HCEC 1CT (cell line): ENCODE measurements at places on chromosomes 2 and 18.
A peak's percentile ranks its signal among the peaks of the same experiment; 100 is the strongest.

GRCh38 chr2:37350034-37350433 is 5.6 kb downstream of the QPCT start:
- DNase-seq: no peak

DNA sequence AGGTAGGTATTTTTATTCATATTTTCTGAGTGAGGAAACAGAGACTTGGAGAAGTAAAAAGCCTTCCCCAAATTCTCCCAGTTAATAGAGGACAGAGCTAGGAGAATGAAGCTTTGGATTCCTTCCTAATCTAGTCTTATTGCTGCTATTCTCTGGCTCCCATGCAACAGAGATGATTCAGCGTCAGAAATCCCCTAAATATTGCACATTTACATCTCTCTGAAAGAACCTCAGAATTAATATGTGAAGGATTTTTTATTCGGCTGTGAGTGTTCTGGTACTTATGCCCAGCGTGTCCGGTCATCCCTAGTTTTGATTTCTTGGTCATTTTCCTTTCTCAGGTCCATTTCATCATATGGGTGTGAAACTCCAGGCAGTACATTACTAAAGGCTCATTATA is 91.2 kb upstream of the SESTD1 start:
- DNase-seq: no peak

- no peak for DNase-seq
Measured at GRCh38 chr18:50334546-50335152, 40.2 kb upstream of the SKA1 start.

GRCh38 chr2:8849327-8849726 is 11.9 kb upstream of the KIDINS220 start:
- peak; percentile 25 for DNase-seq

DNA sequence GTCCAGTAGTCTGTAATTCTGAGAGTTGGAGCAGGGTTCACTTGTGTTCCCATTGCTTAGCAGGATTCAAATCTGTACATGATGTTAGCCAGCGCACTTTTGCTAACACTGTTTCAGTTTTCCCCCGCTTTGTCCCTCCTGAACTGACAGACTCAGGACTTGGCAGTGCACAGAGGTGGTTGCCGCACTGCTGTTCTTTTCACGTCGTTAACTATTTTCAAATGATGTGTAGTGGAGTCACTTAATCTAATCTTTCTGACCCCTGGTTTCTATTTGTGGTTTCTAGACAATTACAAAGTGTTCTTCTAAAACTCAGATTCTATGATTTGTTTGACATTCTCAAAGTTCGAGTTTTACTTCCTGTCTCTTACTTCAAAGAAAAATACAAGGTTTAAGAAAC is 234.5 kb downstream of the RBM43 start:
- DNase-seq: no peak

DNA sequence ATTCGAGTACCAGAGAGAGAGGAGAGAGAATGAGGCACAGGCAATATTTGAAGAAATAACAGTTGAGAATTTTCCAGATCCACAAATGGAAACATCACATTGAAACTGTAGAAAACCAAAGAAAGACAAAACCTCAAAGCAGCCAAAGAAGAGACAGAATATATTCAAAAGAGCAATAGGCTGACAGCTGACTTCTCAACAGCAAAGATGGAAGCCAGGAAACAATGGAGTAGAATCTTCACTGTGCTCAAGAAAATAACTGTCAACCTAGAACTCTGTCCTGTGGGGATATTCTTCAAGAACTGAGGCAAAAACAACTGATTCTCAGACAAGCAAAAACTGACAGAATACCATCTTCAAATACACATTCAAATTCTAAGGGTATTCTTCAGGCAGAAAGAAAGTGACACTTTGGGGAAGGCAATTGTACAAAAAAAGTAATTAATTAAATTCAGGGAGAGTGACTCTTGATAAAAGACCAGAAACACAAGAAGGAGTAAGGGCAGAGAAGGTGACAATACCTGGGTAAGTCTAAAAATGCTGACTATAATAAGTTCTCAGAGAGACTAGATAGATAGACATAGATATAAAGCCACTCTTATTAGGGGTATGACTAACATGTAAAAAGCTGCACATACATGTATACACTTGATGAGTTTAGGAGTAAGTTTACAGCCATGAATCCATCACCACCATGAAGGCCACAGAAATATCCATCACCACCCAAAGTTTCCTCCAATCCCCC is 25.6 kb downstream of the ANKMY1 start:
- no peak for DNase-seq

GRCh38 chr2:120246546-120247300 is 5.9 kb upstream of the RALB start:
- no peak for DNase-seq
